Fibroblast of upper back skin (primary cell): ENCODE measurements at places on chromosomes 5 and 9.

DNA sequence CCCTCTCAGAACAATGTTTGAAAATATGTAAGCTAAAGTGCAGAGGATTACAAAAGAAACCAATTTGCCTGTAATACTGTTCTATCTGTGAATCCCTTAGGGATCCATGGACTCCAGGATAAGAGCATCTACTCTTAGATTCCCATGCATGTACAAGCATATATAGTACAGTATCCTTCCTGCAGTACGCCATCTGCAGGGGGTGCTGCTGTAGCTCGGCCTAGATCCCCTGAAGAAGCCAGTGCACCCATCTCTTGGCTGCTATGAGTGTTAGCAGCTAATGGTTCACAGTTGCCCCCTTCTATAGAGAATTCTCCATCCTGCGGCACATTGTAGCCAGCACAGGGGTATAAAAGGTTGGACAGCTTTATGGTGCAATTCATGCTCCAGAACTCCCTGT is 61.8 kb upstream of the SLC30A5 start:
- DNase-seq, result no peak

DNA sequence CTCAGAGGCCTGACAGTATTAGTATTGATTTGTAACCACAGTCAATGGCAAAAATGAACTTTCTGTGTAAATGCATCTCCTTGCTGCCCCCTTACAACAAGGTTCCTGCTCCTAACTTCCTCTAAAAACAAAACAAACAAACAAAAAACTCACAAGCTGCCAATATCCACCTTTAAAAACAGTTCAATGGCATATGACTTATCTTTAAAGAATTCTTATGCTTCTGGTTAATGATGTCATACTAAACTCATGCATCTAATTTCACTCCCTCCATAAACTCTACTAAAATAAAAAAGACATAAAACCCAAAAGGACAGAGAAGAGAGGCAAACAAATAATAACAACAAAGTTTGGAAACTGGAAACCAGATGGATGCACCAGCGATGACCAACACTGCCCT is 9.0 kb upstream of the OR1N1 start:
- DNase-seq, result no peak

DNA sequence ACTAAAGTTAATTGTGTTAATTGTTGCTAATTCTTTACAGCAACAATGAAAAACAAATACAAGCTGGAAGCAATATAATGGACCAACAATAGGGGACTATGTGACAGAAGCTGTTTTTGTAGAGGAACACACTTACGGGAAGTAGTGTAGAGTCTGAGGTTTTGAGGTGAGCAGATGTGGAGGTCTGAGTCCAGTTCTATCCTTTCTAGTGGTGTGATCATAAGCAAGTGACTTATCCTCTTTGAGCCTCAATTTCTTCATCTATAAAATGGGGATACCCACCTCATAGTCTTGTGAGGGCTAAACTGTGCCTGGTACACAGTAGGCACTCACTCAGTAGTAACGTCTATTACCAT is 28.3 kb downstream of the ALG2 start:
- DNase-seq, result no peak

GRCh38 chr9:97382099-97382718 is 29.7 kb upstream of the TDRD7 start:
- DNase-seq, result no peak

GRCh38 chr9:20552874-20553557 is 69.3 kb downstream of the MLLT3 start:
- DNase-seq, result no peak

DNA sequence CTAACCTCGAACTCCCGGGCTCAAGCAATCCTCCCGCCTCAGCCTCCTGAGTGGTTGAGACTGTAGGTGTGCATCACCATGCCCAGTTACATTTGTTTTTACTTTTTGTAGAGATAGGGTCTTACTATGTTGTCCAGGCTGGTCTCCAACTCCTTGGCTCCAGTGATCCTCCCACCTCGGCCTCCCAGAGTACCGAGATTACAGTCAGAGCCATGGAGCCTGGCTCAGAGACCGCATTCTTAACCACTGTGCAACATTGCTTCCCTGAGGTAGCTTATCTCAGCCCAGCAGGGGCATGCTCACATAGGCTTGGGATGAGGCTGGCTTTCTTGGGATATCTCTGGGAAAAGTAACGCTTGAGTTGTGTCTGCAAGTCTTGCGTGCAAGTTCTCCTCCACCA is 99.7 kb downstream of the SPRY4 start:
- DNase-seq, result no peak

- peak; percentile 53 for DNase-seq
Observed at GRCh38 chr5:79255786-79256557, 20.0 kb downstream of the JMY start.

- peak; percentile 41 for DNase-seq
Observed at GRCh38 chr5:1772634-1773033, 27.0 kb downstream of the MRPL36 start.

GRCh38 chr5:117692606-117693005 is 1118.0 kb upstream of the SEMA6A start:
- DNase-seq, result no peak

GRCh38 chr5:6731465-6732237 is 18.4 kb downstream of the TENT4A start:
- no peak for DNase-seq

DNA sequence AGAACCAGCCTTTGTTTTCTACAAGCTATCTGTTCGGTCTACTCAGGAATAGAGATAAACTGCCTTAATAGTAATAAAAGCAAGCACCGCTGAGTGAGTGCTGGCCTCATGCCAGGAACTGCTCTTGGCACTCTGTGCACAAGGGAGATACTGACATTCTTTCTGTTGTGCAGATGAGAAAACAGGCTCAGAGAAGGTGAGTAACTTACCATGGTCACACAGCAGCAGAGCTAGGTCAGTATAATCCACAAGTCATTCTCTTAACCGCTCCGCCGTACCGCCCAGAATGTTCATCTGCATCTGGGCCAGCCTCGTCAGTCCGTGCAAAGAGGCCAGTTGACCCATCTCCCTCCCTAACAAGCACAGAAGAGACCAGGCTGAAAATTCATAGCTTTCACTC is 27.4 kb downstream of the QRFP start:
- peak; percentile 34 for DNase-seq

DNA sequence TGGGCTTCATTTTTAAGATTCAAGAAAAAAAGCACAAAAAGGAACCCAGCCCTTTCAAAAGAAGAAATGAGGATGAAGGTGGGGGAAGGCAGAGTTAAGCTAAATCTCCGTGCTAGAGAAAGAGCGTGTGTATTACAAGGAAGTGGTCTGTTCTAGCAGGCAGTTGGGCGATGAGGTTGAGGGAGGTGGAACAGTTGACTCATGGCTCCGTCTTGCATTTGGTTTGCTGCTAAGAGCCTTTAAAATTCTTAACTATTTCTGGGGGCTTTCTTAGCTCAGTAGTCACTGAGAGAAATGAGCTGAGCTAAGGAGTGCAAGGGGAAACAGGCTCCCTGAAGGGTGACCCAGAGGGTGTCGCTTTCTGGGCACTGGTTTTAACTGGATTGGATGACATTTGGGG is 117.4 kb downstream of the GCNT1 start:
- DNase-seq, result peak; percentile 96
